ENCODE measurements at places on chromosomes 5 and 9.
A peak's percentile ranks its signal among the peaks of the same experiment; 100 is the strongest.

- no peak for DNase-seq
Measured at GRCh38 chr5:88287846-88288527, 19.3 kb upstream of the TMEM161B start.

DNA sequence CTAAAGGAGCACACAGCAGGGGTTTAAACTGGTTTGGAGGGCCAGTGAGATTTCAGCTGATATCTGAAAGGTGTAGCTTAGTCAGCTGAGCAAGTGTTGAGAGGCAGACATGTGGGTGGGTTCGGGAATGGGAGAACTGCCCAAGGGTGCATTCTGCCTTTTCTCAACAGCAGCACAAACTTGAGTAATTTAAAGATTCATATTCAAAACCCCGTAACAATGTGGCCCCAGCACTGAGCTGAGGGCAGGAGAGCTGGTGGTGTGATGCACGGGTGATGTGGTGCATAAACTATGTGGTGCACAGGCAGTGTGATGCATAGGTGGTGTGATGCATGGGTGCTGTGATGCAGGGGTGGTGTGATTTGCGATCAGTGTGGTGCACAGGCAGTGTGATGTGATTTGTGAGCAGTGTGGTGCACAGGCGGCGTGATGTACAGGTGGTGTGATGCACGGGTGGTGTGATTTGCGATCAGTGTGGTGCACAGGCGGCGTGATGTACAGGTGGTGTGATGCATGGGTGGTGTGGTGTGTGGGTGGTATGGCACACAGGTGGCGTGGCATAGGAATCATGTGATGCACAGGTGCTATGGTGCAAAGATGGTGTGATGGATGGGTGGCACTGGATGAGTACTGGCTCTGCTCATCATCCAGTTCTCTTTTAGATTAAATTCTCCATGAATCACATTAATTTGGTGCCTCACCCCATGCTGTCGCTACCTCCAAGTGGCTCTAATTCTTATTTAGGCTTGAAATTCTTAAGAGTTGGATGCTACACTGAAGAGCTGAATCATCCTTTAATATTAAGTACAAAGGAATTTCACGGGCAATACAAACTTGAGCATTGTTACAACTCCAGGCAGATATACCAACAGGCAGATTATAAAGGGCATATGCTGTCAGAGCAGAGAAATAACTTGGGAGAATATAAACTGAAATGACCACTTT, 53.6 kb downstream of the DAP start:
- no peak for DNase-seq

DNA sequence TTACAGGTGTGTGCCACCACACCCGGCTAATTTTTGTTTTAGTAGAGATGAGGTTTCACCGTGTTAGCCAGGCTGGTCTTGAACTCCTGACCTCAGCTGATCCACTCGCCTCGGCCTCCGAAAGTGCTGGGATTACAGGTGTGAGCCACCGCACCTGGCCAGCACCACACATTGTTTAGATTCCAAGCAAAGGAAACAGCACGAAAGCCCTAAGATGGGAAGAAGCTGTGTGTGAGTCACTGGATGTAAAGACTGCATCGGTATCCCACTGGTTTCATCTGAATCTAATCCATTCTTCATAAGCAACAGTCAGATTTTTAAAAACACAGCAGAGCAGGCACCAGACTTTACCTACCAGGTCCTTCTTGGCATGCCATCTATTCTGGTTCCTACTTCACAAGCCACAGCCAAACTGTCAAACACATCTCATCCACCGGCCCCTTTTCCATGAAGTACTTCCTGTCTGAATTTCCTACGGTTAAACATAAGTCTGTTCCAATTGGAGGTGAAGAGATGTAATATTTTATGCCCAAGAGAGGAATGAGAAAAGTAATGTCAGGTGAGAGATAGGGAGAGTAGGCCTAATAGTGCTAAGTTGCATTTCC, 17.4 kb downstream of the UBTD2 start:
- no peak for DNase-seq

GRCh38 chr5:149680810-149681221, 49.3 kb upstream of the PPARGC1B start:
- DNase-seq = no peak

GRCh38 chr5:150481972-150482406, 25.9 kb upstream of the NDST1 start:
- DNase-seq = no peak

DNA sequence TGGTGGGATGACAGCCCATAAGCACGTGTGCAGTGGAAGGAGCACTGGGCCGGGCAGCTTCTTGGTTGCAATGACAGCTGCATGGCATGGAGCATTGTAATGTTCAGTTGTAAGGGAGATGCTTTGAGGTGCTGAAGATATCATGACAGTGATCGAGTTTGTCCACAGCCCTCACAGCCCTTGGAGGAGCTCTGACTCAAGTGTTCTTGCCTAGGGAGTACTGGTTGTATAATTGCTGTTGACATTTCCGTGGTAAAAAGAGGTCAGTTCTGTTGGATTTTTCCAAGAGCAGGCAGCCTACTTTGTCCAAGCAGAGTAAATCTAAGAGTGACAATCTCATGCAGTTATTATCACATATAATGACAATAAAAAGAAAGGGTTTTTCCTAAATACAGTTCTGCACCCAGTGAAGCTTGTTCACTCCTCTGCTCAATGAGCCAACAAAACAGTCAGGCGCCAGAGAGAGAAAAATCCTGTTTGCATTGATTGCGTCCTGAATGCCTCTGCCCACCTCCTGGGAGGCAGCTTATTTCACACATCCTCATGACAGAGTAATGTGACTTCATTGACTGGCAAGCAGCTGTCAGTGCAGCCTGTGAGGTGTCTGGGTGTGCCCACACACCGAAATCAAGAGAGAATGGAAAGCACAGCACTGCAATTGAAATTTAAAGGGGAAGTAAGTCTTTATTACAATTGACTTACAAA, 248.0 kb downstream of the NTRK2 start:
- DNase-seq = no peak

DNA sequence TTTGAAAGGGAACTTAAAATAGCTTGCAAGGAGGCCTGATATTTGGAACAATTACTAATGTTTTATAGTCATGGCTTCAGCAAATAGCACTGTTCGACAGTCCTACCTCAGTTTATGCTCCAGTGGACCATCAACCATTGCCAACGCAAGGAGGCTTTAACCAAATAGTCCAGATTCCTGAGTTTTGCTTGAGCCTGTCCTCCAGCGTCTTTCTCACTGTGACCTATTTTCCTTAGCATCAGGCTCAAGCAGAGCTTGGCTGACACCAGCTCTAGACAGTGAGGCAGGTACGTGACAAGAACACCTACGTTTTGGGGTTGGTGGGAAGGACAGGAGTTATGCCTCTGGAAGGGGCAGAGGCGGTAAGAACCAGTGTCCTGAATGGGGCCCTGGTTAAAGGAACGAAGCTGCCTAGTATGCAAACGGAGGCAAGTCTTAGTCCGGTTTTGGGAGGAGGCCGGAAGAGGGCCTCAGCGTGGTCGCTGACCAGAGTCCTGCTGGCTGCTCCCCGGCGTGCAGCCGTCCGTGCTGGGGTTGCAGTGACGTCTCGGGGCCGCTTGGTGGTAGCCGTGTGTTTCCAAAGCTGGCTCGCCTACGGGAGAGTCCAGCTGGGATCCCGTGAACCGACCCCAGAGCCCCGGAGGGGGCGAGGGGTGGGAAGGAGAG, 998 bp upstream of the FGF18 start:
- peak; percentile 34 for DNase-seq

DNA sequence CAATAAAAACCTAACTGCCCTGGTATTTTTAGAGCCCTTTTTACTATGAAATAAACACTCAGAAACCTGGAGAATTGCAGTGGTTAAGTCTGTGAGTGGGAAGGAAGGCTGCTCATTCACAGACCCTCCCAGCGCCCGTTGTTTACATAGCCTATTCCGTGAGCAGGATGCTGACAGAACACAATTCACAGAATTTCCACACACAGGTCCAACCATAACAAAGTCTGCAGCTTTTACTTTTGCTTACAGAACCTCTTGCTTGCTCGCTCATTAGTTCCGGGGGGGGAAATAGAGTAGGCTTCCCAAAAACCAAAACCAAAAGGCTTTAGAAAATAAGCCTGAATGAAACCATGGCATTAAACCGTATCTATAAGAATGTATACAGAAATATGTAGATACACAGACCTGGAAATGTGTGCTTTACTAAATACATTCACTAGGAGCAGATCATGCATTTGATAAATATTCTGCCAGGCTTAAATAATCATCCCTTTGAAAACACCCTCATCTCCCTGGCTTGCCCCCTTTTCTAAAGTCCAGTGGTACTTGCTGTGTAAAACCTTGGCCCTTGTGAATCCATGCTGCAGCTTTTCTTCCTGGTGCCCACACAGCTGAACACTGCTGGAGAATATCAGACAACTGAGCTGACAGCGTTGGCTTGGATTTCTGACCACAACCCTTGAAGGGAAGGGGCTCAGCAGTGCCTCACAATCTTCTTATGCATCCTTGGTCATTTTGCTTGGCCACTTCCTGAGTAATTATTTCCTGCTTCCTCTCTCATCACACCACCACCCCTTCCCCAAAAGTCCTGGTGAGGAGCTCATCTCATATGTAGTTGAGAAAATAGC, 128.0 kb downstream of the FANCC start:
- no peak for DNase-seq

- no peak for DNase-seq
Measured at GRCh38 chr5:33422191-33422590, 18.6 kb upstream of the TARS1 start.

GRCh38 chr9:107932046-107932445, 442.5 kb upstream of the KLF4 start:
- no peak for DNase-seq

DNA sequence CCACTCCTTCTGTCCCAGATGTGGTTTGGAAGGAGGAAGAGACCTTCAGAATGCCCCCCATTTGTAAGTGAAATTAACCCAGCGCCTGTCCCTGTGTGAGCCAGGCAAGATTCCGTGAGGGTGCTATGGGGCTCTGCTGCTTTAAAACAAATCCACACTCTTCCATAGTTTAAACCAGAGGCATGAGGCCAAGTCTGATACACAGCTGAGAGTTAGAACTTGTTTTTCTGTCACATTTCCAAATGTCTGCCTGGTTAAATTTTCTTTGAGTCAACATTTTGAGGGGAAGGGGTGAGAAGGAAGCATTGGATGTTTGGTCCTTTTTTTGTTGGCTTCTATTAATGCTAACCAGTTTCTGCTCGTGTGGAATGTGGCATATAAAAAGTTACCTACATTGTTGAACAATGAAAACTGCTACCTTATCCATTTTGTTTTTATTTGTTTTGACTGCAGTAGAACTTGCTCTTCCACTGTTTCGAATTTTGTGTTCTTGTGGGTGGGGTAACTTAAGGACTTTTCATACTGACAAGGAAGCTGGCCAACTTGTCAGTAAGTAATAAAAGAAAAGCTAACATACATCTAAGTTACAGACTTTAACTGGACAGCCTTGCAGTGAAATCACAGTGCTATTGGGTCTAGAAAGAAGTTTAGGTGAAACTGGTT, 12.9 kb downstream of the RGMB start:
- DNase-seq = no peak

DNA sequence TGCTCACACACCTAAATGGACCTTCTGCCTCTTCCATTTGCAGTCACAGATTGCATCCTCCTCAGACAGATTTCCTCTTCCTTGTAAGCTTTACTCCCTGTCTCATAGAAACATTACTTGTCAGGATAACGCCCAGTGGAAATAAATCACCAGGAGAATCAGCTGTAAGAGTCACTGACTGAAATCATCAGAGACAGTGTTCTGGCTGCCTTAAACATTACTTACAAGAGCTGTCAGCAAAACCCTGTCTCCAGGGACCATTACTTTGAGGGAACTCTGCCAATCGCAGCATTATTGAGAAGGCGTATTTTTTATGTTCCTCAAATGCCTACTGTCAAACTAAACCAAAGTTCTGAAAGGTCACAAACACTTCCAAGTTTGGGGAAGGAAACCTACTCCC, 5.9 kb downstream of the DPYSL3 start:
- DNase-seq = no peak

- no peak for DNase-seq
Measured at GRCh38 chr5:125612181-125612721, 811.0 kb upstream of the GRAMD2B start.

- DNase-seq = no peak
Measured at GRCh38 chr5:87243161-87243844, 24.4 kb upstream of the RASA1 start.

GRCh38 chr5:100165309-100165708, 369.9 kb upstream of the FAM174A start:
- no peak for DNase-seq

- no peak for DNase-seq
Measured at GRCh38 chr9:111728143-111728542, 66.6 kb downstream of the SHOC1 start.

DNA sequence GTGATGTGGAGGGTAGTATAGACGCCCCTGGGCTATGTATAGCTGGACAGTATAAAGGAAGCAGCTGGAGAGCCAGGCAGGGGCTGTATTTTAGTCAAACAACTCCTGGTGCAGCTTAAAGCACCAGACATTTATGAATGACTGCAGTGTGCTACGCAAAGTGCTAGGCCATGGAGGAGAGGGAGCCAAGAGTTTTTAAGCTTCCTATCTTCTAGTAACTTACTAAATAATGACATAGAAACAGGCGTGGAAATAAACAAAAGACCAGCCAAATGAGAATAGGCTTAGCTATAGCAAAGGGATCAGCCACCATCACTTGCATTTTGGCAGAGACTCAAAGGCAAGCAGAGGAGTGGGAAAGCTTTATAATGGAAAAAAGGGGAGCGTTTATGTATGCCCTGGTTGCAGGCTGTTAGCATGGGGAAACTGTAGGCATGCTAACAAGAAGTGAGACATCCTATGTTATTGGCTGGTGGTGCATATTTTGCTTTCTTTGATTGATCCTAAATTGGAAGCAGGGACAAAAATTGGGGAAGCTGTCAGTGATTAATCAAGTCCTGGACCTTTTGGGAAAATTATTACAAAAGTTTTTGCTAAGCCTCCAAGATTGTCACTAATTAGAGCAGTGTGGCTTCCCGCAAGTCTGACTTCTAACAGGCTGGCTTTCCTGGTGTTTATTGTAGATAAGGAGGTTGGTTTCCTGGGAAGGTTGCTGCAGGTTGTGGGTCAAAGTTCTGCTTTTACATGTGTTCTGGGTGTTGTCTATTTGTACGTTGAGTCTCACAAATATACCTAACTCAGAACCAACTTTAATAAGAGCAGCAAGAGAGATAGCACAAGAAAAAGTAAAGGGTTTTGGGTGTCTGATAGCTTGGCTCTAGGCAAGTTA, 46.6 kb downstream of the RAB3C start:
- no peak for DNase-seq

DNA sequence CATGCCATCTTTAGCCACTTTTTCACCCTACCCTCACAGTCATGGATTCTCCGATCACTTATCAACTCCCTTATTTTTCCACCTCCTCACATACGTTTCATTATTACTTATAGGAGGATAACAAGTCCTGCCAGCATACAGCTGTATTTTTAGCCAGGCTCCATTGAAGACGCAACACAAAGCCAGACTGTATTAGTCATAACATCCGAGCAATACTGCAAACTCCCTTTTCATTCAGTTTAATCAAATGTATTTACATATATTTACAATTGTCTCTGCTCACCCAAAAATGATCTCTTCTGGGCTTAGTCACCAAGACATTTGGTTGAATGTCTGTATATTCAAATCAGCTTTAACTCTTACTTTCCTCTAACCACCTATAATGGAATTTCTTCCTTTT, 126.4 kb upstream of the PRLR start:
- no peak for DNase-seq

- no peak for DNase-seq
Measured at GRCh38 chr9:121404906-121405305, 34.9 kb upstream of the STOM start.

- DNase-seq = no peak
Measured at GRCh38 chr5:110665184-110665726, 61.2 kb downstream of the TMEM232 start.

GRCh38 chr5:107783551-107783950, 112.8 kb upstream of the EFNA5 start:
- DNase-seq = no peak

- DNase-seq = no peak
Measured at GRCh38 chr5:168055961-168056360, 235.5 kb upstream of the WWC1 start.

Data from NCI-H1048 (cell line).